Activated CD8-positive, alpha-beta memory T cell treated with anti-CD3 and anti-CD28 coated beads, Interleukin-2, amount 50 U/mL, for 48 hours (primary cell): ENCODE measurements at places on chromosomes 1 and 21.

DNA sequence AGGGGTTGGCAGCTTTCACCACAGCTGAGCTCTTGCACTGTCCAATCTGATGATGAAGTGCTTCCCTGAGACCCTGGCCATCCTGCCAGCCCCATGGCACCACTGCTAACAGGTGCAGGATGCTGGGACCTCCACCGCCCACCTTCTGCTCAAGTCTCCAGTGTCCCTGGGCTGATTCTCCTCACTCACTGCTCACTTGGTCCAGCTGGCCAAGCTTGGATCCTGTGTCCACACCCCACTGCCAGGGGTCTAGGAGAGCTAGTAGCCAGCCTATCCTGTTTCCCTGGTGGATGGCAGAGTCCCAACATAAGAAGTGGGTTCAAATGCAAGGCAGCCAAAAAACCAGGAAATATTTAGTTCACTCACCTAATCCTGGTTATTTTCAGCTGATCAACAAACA, 217.2 kb upstream of the IRF2BP2 start:
- DNase-seq: no peak

DNA sequence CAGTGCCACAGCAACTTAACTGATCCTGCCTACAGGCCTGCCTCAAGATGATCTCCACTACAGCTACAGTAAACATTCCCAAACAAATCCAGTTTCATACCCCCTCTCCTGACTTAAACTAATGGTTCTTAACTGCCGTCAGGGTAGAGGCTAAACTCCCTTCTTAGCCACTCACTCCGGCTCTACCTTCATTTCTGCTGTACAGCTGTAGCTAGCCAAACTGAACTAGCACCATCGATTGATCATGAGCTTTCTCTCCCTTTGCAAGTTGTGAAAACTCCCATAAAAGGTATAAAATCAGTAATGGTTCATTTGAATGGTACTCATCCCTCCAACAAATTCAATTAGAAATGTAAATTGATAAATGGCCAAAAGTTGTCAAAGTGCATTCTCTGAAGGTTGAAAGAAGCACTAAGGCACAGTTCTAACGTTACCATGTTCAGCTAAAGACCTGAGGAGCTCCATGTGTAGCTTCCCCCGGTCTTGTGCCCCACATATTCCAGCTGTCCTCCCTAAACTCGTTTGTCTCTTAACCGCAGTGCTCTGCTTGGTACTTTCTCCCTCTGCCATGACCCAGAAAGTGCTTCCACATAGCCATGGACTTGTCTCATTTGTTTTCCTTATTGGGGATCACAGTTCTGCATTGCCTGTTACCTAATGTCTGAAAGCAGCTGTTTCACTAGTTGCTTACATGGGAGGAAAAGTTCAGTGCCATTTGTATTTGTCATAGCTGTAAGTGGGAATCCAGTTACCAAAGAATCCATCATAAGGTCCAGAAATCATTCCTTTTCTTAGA, 49.8 kb downstream of the DHX9 start:
- no peak for DNase-seq

- DNase-seq: no peak
Observed at GRCh38 chr21:33412832-33413519, 9.8 kb downstream of the IFNGR2 start.

DNA sequence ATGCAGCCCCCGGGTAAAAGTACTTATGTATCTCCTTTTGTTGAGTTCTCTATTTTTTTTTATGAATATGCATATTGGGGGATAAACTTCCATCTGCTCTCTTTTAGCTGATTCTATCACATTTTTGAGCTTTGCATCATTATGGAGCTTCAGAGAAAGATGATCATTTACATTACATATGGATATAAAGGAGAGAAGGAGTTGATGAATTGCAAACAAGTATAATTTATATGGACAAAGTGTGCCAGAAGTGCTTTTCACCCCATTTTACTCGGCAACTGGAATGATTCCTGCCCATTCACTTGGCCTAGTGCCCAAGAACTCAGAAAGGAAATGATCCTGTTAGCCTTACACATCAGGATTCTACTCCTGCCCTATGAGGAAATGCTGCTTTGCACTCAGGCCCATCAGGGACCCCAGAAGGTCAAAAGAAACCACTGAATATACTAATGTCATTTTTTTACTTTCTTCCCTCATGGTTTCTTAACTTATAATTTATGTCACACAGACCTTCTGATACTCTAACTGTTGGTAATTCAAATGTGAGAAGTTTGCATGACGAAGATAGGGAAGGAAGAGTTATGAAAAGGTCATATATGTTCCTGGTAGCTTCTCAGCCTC, 65.6 kb downstream of the SAMSN1 start:
- no peak for DNase-seq

DNA sequence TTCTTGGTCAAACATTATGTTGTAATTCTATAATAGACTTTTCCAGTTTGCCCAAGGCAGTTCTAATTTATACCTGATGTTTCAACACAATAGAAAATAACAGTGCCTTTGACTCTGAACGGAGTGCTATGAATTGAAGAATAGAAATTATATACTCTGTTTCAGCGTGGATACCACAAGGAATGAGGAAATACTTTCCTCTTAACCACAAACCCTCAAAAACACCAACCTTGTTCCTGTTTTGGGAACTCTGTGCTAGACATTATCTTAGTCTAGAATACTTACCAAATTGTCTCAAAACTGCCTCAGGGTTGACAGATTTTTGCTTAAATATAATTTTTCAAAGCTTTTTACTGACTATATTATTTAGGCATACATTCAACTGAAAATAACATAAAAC, 1629.3 kb downstream of the MRPL39 start:
- no peak for DNase-seq

GRCh38 chr1:176466514-176466913, 3.5 kb downstream of the PAPPA2 start:
- no peak for DNase-seq

GRCh38 chr1:55746710-55747109, 531.5 kb upstream of the USP24 start:
- DNase-seq: no peak

- DNase-seq: no peak
Observed at GRCh38 chr1:24189528-24189927, 2.4 kb upstream of the IFNLR1 start.

DNA sequence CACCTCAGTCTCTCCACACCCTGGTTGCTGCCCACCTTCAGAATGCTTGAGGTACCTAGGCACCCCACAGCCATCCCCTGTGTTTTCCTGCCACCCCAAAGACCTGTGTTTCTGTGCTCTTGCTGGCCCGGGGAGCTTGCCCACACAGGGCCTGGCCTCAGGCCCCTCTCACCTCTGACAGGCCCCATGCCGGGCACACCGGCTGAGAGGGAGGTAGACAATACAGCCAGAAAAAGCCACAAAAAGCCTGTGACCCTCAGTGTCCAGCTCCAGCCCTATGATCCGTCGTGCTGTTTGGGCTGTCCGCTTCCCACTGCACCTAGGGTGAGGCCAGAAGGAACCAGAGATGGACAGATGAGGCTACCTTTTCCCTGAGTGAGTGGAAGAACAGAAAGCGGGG, 11.4 kb downstream of the SEMA6C start:
- DNase-seq: no peak

DNA sequence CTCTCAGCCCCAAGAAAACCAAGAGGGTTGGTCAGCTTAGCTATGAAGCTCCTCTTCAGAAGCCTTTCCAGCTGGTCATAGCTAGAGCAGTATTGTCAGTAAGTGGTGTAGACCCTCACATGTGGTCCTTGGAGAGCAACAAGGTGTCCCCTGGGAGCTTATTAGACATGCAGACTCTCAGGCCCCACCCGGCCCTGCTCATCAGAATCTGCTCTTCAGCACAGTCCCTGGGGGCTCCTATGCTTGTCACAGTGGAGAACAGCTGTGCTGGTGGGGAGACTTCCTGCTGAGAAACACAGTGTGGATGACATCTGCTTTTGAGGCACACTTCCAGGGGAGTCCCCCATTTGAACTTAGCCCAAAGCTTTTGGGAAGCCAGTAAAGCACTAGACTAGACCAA, 21.9 kb upstream of the NEK2 start:
- no peak for DNase-seq

GRCh38 chr1:161952607-161953172, 71.0 kb downstream of the OLFML2B start:
- no peak for DNase-seq

GRCh38 chr1:68210829-68211228, 21.5 kb downstream of the WLS start:
- DNase-seq: no peak

- DNase-seq: no peak
Observed at GRCh38 chr21:34992736-34993398, 56.2 kb downstream of the RUNX1 start.
